ENCODE measurements at places on chromosomes 5 and 9. TPM values are rescaled to one million over a fixed set of nuclear protein-coding genes. Genes with fewer than 3 reads are reported as not detected.

FOXD4L6 gene
- total RNA-seq: 0.31 TPM

KCNIP1 gene
- total RNA-seq: 1.8 TPM

EQTN gene
- not detected for total RNA-seq

IFNA2 gene
- not detected for total RNA-seq

FREM1 gene
- total RNA-seq: 2.1 TPM

TYRP1 gene
- 1.4 TPM for total RNA-seq

LIFR gene
- 61.3 TPM for total RNA-seq

GRXCR2 gene
- not detected for total RNA-seq

S1PR3 gene
- 38.7 TPM for total RNA-seq

IFNB1 gene
- not detected for total RNA-seq

PRXL2C gene
- 25.3 TPM for total RNA-seq

LMX1B gene
- 0.14 TPM for total RNA-seq

CCL27 gene
- not detected for total RNA-seq

GGTA1 gene
- 6.6 TPM for total RNA-seq

RABGAP1 gene
- 55.0 TPM for total RNA-seq

PDE8B gene
- 2.3 TPM for total RNA-seq

FOXD4L3 gene
- total RNA-seq: 0.21 TPM

NEURL1B gene
- 17.5 TPM for total RNA-seq

Data from lung (tissue), 17 donors.